ENCODE measurements at places on chromosomes 4 and X. TPM values are rescaled to one million over a fixed set of nuclear protein-coding genes. Genes with fewer than 3 reads are reported as not detected.

CPZ gene
- 7.8 TPM for total RNA-seq

DNA sequence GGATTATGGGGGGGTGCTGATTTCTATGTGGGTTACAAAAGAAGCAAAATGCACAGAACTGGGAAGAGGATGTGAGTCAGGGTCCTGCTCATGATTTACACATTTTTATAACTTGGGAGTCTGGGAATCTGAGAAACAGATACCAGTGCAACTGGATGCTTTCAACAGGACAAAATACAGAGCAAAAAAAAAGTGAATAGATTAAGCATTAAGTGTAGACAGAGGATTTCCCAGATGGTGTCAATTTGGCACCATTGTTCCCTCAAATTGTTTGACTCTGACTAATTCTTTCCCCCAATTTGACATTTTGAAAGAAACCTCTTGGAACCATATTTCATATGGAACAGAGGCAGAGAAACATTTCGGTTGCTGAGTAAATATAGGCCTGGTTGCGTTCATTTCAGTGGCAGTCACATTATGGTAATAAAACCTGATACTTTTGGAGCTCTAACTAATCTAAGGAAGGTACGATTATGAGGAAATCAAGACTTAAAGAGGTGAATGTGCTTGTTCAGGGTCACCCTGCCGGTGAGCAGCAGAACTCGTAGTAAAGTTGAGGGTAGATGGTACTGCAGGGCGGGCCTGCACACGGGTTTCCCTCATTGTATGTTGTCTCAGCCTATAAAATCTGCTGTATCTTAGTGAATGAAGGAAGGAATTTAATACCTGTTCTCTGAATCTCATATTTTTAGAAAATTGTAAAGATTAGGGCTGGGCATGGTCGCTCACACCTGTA is 18.7 kb upstream of the CDKL5 start:
- no peak overlapping the region for H3K4me3 ChIP-seq
- no peaks in the 10 kb centered on the region for H3K36me3 ChIP-seq
- H3K4me1 ChIP-seq: no peaks in the 10 kb centered on the region
- DNase-seq: no peak
- no peaks in the 10 kb centered on the region for H3K27me3 ChIP-seq

GAGE1 gene
- total RNA-seq: not detected

- no peaks in the 10 kb centered on the region for H3K4me1 ChIP-seq
- no peak overlapping the region for H3K4me3 ChIP-seq
- no peak overlapping the region for H3K27ac ChIP-seq
- no peaks in the 10 kb centered on the region for H3K27me3 ChIP-seq
Observed at GRCh38 chrX:109845996-109846395, 112.9 kb upstream of the ACSL4 start.

DNA sequence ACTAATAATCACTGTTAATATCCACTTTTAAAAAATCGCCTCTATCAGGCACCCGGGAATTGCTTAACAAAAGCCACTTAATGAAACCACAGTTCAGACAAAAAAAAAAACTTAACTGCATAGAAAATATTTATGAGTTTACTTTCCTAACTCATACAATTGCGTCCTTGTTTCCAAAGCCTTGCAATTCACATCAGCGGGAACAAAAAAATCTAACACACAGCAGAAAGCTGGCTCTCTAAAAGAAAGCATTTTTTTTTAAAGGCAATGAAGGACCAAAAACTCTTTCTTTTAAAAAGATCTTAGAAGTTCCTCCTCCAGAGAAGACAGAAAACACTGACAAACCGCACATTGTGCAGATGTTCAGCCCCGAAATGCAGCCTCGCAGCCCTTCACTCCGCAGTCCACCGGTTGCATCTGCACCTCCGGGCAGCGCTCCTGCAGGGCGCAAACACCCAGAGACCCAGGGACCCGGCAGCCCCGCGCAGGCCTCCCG is 812 bp downstream of the FAT1 start:
- peak overlapping the region; percentile 96 for H3K27ac ChIP-seq
- H3K27me3 ChIP-seq: no peaks in the 10 kb centered on the region
- DNase-seq: peak; percentile 41
- H3K4me1 ChIP-seq: peaks cover 4% of the 10 kb centered on the region
- peak overlapping the region; percentile 70 for H3K4me3 ChIP-seq
- H3K36me3 ChIP-seq: no peaks in the 10 kb centered on the region

UBE2D3 gene
- 408 TPM for total RNA-seq

STK26 gene
- 4.9 TPM for total RNA-seq

UGT2B15 gene
- total RNA-seq: not detected

- no peaks in the 10 kb centered on the region for H3K36me3 ChIP-seq
- H3K4me1 ChIP-seq: peaks cover 11% of the 10 kb centered on the region
- no peak overlapping the region for H3K27ac ChIP-seq
Observed at GRCh38 chr4:26584725-26585124, 841 bp downstream of the TBC1D19 start.

DNA sequence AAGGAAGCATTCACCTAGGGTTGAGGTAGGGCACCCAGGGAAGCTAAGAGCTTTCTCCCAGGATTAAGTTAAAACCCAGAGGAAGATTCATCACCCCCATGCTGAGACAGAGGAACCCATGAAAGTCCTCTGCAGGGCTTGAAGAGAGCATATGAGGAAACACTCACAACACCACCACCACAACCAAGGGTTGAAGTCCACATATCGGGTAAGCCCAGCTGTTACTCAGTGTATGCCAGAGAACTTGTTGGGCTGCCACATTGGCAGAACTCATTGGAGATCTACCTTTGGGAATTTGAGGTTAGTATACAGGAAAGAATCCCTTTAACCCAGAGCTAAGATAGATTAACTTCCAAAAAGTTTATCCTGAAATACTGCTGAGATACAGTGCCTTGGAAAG is 75.1 kb downstream of the INTS6L start:
- H3K4me1 ChIP-seq: no peaks in the 10 kb centered on the region
- H3K27me3 ChIP-seq: no peaks in the 10 kb centered on the region
- no peak for DNase-seq
- no peak overlapping the region for H3K27ac ChIP-seq
- H3K4me3 ChIP-seq: no peak overlapping the region

DNA sequence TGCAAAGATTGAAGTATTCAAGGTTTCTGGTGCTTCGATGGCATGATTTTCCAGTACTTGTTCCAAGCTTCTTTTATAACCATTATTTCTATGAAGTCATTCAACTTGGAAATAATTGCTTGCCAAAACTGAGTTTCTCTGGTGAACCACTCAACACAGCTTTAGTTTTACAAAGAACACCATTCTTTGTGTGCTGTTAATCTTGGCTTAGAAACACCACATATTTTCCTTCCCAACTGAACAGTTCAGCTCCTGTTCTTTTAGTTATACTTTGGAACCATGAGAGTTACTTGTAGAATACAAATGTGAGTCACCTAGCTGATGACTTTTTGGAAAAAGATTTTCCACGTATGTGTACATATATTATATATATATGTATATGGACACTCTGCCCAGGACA is 32.7 kb downstream of the TMEM47 start:
- no peaks in the 10 kb centered on the region for H3K27me3 ChIP-seq
- DNase-seq: no peak
- H3K36me3 ChIP-seq: no peaks in the 10 kb centered on the region
- no peak overlapping the region for H3K27ac ChIP-seq
- no peak overlapping the region for H3K4me3 ChIP-seq
- H3K4me1 ChIP-seq: no peaks in the 10 kb centered on the region
